Astrocyte of the spinal cord (primary cell): ENCODE measurements at places on chromosomes 16 and 17.
A peak's percentile ranks its signal among the peaks of the same experiment; 100 is the strongest.

DNA sequence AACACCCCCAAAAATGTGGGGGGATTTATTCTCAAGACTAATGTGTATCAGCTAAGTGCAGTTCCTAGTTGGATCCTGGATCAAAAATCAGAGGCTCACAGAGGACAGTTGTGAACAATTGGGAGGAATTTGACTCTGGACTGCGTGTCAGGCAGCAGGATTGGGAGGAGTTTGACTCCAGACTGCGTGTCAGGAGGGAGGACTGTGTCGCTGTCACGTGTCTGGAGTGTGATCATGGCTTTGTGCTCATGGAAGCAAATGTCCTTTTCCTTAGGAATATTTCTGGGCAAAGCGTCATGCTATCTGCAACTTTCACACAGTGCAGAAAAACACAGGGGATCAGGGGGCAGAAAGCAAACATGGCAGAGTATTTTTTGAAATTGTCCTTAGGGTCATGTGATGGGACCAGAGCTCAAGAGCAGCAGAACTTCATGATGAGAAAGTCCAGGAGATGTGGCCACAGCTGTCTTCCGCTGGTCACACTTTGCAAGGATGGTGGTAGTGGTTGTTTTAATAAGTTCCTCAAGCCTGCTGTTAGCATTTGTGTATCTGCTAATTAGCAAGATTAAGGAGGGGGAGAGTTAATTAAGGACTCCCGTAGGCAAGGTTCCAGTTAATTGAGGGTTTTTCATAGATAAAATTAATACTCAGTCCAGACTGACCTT, 122.0 kb upstream of the CHMP6 start:
- no peak for DNase-seq

GRCh38 chr17:45895304-45895968, 1.1 kb downstream of the MAPT start:
- peak; percentile 18 for DNase-seq

GRCh38 chr17:56948491-56948890, 12.4 kb downstream of the COIL start:
- no peak for DNase-seq

DNA sequence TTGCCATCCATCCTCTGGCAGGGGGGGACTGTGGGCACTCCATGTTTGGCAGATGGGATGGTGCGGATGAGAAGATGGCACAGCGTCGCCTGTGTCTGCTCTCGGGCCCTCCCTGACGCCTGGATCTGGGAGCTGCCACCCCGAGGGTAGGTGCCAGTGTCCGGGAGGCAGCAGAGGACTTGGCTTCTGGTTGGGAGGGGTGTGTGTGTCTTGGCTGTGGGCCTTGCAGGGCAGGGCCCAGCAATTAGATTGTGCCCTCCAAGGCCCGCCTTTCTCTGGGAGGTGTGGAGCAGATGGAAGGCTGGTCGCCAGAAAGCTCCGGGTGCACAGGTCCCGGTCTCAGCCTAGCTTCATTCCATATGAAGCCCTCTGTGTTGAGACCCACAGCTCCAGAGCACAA, 1.4 kb downstream of the RAP1GAP2 start:
- no peak for DNase-seq

DNA sequence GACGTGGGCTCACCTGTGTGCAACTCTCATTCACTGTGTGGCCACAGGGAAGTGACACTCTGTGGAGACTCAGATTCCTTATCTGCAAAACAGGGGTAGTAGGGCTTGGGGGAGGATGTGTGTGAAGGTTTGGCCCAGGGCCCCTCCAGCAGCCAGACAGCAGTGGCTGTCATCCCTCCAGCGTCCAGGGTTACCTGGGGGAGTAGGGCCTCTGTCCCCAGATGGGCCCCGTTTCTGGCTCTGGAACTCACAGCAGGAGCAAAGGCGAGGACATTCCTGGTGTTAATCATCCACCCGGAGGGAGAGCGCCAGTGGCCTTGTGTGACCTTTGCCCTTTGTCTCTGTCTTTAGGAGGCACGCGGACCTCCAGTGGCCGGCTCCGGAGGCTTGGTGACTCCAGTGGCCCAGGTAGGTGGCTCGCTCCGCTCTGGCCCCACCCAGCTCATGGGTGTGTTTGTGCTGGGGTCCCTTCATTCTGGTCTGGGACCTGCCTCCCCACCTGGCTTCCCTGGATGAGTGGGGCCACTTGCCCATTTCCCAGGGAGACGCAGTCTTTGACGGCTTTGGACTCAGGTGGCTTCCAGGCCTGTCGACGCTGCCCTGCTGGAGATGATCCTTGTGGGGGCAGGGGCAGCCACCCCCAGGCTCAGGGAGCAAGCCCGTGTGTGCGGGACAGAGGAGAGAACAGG, 166.2 kb downstream of the SEC14L1 start:
- no peak for DNase-seq

- no peak for DNase-seq
Measured at GRCh38 chr17:56934280-56934679, 20.4 kb upstream of the TRIM25 start.

- DNase-seq, result no peak
Measured at GRCh38 chr17:4534928-4535666, 20.1 kb downstream of the MYBBP1A start.

GRCh38 chr16:51761001-51761400, 609.9 kb upstream of the SALL1 start:
- peak; percentile 25 for DNase-seq
